ENCODE measurements at places on chromosomes 1 and 21. TPM values are rescaled to one million over a fixed set of nuclear protein-coding genes. Genes with fewer than 3 reads are reported as not detected.

SPRR2A gene
- not detected for polyA plus RNA-seq

HAX1 gene
- polyA plus RNA-seq = 73.5 TPM

ARHGAP30 gene
- 2.2 TPM for polyA plus RNA-seq

OR14K1 gene
- not detected for polyA plus RNA-seq

Measured in left kidney (tissue), 8 donors.